CD4-positive, alpha-beta T cell (primary cell): ENCODE measurements at places on chromosomes 7 and 10. TPM values are rescaled to one million over a fixed set of nuclear protein-coding genes. Genes with fewer than 3 reads are reported as not detected.

DNA sequence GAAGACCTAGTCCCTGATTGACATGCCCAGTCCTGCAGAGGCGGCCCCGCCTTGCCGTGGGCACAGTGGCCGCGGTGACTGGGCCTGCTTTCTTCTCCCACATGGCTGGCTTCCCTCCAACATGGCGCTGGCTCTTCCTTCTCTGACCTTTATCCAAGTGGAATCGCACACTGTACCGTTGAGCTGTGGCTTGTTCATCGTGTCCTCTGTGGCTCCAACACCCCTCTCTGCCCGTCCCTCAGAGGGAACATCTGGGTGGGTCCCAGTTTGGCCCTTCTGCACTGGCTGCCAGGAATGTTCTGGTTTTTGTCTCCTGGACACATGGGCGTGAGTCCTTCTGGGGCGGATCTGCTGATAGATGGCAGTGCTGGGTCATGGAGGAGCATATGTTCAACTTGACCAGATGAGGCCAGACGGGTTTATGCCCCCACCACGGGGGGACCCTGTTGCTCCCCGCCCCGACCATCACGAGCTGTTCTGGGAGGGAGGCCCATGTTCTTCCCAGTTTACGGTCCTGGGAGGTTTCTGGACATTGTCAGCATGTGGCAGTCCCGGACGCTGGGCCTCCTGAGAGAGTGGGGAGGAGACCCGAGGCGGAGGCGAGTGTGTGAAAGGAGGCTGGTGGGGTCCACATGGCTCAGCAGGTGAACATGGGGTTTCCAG is 63.5 kb downstream of the LHPP start:
- DNase-seq: no peak

Gene MYH16
- total RNA-seq: not detected

GRCh38 chr10:29353305-29353704 is 64.4 kb downstream of the LYZL1 start:
- no peak for DNase-seq

Gene LFNG
- total RNA-seq: 96.7 TPM

Gene NODAL
- total RNA-seq: not detected

- no peak for DNase-seq
Measured at GRCh38 chr10:44376472-44377099, 8.3 kb downstream of the CXCL12 start.

DNA sequence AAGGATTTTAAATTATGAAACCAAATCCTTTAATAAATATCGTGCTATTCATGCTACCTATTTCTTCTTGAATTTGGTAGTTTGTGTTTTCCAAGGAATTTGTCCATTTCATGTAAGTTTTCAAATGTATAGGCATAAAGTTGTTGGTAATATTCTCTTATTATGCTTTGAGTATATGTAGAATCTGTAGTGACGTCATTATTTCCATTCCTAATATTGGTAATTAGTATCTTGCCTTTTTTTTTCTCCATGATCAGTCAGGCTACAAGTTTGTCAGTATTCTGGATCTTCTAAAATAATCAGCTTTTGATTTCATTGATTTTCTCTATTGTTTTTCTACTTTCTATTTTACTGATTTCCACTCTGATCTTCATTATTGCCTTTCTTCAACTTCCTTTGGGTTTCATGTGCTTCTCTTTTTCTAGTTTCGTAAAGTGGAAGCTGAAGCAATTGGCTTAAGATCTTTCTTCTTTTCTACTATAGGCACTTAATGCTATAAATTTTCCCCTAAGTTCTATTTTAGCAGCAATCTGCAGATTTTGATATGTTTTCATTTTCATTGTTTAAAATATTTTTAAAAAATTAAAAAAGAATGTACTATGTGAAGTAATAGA is 156.5 kb upstream of the HDAC9 start:
- no peak for DNase-seq

DNA sequence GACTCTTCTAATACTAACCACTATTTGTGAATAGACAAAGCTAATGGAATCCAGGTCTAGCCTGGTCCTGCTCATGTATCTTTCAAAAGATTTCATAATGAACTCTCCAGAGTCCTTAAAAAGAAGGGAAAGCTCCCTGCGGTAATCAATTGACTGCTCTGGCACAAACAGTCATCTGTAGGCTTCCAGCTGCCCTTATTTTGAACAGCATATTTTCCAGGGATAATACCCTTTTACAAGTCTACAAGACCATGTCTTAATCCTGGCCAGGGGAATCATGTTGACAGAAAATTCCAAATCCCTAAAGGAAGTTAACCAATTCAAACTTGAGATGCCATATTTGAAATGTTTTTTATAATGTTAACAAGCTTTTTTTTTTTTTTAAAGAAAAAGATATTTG is 34.6 kb downstream of the ADAM12 start:
- no peak for DNase-seq

GRCh38 chr7:108010377-108010776 is 7.4 kb upstream of the LAMB1 start:
- no peak for DNase-seq

Gene GARIN1A
- 0.71 TPM for total RNA-seq

- no peak for DNase-seq
Measured at GRCh38 chr7:45681596-45682357, 107.6 kb downstream of the ADCY1 start.

Gene GNGT1
- total RNA-seq: not detected

Gene PDK4
- not detected for total RNA-seq

Gene PHYHIPL
- not detected for total RNA-seq

DNA sequence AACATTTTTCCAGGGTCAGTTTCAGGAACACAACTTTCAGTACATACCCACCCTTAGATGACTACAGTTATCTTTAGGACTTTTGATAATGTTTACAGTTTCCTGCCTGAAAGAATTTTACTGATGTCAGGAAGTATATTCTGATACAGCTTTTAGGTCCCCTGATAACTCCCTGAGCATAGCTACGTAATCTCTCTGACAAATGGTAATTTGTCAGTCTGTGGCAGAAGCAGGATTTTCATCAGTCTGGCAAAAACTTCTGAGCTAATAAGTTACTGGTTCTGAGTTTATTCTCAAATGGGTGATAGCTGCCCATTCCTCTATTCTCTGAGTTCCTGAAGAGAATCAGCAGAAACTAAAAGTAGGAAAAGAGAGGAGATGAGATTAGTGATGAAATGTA is 270.1 kb upstream of the MTPN start:
- DNase-seq: no peak

- DNase-seq: no peak
Measured at GRCh38 chr7:122746948-122747347, 44.2 kb upstream of the RNF148 start.

Gene TUBB8
- not detected for total RNA-seq

DNA sequence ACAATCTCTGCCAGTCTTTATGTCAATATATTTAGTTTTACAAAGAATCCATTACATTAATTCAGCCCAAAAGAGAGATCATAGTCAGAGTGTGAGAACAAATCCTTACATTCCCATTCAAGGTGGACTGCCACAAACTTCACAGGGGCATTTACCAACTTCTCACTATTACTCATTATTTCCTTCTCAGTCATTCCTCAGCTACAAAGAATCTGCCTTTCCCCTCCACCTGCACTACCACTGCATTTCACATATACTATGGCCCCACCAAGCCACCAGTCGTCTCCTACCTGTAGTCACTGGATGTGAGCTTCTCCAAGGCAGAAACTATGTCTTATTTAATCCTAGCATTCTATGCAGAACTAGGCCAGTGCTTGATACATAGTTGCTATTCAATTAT is 94.3 kb downstream of the USP6NL start:
- DNase-seq: no peak

DNA sequence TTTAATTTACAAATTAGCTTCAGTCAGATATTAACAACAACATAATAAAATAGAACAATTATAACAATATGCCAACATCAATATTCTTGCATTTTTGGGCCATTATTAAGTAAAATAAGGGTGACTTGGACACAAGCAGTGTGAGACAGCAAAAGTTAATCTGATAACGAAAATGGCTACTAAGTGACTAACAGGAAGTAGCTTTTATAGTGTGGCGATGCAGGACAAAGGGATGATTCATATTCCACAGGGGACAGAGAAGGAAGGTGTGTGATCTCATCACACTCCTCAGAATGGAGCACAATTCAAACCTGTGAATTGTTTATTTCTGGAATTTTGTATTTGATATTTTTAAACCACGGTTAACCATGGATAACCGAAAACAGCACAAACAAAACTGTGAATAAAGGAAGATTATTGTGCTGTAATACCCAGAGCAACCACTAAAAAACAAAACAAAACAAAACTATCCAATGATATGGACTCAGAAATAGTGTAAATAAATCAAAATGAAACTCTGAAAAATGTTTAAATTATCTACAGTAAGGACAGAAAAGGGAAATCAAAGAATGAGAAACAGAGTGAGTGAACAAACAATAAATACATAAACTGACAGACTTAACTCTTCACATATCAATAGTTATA is 66.9 kb upstream of the TFEC start:
- no peak for DNase-seq

Gene PRF1
- total RNA-seq: 7.4 TPM

Gene ELFN1
- not detected for total RNA-seq

Gene NACAD
- 0.08 TPM for total RNA-seq

Gene INMT
- total RNA-seq: 0.69 TPM

Gene DGKI
- total RNA-seq: not detected

GRCh38 chr10:43649185-43649523 is 473 bp upstream of the ZNF32 start:
- no peak for DNase-seq
